Left ventricle myocardium superior (tissue), 1 donor: ENCODE measurements at places on chromosomes 4 and X. TPM values are rescaled to one million over a fixed set of nuclear protein-coding genes. Genes with fewer than 3 reads are reported as not detected.

DNA sequence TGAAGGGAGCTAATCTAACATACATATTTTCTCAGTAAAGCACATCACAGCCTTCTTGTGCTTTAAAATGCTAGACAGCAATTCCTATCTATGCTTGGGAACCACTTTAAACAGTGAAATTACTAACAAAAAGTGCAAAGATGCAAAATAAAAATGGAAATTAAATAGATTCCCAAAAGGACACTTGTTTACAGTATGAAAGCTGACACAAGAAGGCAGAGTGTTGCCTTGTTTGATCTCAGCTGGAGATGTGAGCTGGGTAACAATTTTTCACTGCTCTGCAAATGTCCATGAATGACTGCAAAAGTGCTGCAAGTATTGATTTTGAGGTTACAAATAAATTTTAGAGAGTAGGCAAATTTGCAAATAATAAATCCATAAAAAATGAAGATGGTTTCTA, 22.3 kb downstream of the GRIA2 start:
- DNase-seq = no peak

DNA sequence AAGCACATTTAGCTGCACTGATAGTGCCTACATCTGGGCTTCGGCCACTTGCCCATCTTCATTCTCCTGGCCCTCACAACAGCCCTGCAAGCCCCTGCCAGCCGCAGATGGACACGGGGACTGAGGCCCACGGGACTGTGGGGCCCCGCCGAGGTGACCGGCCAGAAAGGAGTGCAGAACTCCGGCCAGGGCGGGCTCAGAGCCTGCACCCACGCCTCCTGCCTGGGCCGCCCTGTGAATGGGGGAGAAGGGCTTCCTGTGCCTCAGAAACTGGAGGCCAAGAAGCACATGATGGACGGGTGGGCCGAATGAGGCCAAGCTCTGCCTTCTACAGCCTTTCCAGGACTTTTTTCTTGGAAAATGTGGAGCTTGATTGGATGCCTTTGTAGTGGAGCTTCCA, 35.7 kb upstream of the HGFAC start:
- no peak for DNase-seq

- DNase-seq = no peak
Measured at GRCh38 chr4:129092631-129093190, 628 bp downstream of the SCLT1 start.

DNA sequence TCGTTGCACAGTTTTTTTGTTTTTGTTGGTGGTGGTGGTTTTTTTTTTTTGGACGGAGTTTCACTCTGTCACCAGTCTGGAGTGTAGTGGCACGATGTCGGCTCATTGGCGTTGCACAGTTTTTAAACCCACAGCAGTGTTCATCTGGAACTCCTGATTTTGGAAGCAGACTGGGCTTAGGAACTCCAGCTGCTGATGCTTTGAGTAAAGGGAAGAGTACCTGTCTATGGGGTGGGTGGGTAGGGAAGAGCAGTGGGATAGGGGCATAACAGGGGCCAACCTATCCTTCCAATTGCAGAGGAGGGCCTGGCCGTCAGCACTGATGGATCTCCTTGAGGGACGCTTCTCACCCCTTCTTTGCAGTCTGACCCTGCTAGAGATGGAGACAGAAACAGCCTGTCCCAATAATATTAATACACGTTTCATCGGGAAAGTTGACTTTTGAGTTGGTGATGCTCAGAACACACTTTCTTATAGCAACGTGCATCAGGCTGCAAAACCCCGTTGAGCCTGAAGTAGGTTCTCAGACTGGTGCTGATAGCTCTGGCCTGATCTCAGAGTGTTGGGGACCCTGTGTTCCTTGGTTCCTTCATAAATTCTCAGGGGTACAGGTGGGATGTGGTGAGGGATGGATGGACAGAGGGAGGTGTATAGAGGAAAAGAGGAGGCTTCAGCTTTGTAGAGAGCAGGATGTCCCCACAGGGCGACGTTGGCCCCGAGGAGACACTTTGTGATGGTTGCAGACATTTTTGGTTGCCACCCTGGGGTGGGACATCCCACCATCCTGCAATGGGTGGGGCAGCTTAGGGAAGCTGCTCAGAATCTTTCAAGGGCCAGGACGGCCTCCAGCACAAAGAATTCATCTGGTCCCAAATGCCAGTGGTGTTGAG, 2.3 kb downstream of the CD99 start:
- no peak for DNase-seq

GRCh38 chrX:96685210-96686099, 813 bp downstream of the DIAPH2 start:
- peak; percentile 41 for DNase-seq

- no peak for DNase-seq
Measured at GRCh38 chr4:141458501-141458900, 177.9 kb upstream of the IL15 start.

DNA sequence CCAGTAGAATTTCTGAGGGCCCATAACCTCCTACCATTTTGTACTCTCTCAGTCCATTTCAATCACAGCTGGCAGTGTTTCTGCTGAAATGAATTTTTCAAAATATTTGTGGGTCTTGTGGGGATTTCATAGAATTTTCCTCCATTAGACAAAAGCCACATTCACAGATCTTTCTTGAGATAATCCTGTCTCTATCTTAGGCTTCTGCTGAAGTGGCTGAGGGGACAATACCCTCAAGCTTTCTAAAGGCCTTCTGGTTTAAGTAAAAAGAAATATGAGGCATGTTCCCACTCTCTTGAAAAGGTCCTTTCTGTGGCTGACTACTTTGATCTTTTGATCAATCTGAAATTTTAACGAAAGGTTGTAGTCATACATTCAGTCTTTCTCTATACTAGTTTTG, 1930.0 kb upstream of the AGA start:
- DNase-seq = no peak

GRCh38 chrX:129818123-129818522, 25.6 kb downstream of the ZDHHC9 start:
- DNase-seq = no peak

GRCh38 chr4:153541456-153542096, 75.4 kb downstream of the TMEM131L start:
- no peak for DNase-seq

DNA sequence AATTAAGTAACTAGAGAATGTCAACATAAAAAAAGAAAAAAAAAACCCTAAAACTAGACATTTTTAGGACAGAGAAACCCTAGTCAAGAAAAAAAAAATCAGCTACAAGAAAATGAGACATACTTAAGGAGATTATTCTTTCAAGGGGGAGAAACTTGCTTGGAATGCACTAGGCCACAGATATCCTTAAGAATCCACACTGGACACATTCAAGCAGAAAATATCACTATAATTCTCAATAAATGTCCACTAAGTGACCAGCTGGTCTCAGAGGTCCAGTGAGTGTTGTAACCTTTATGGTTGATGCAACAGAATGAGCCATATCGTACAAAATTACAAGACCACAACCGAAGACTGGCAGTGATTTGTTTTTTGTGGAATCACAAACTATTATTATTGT, 15.6 kb upstream of the IBSP start:
- DNase-seq = no peak

The GSX2 gene
- not detected for total RNA-seq

The DCAF4L1 gene
- total RNA-seq = 0.32 TPM

The MAB21L2 gene
- total RNA-seq = 0.17 TPM

The DAPP1 gene
- total RNA-seq = 0.42 TPM

The CNKSR2 gene
- 0.55 TPM for total RNA-seq
